ENCODE measurements at places on chromosomes 7 and 10.

DNA sequence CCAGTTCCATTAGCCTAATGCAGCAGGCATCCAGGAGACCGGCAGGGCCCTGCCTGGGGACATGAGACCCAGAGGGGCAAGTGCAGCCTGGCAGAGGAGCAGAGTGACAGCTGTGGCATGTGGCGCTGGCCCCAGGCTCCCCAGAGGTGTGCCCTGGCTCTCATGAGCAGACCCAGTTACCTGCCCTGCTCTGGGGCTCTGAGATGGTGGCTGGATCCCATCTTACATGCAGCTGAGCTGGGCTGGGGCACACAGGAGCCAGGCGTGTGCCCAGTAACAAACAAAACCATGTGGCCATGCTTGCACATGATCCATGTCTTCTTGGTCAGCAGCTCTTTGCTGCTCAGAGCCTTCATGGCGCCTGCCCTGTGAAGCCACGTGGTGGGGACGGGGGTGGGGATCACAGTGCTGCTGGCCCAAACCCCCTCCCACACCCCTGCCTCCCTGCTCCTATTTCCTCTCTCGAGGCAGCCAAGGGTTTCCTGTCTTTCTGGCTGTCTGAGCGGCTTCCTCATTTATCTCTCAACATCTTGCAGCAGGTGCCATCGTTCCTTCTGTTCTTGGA is 40.3 kb upstream of the GTF2I start:
- no peak for DNase-seq

- no peak for DNase-seq
Observed at GRCh38 chr10:108638225-108638624, 1285.1 kb downstream of the XPNPEP1 start.

- no peak for DNase-seq
Observed at GRCh38 chr7:87000344-87000743, 59.1 kb downstream of the ELAPOR2 start.

DNA sequence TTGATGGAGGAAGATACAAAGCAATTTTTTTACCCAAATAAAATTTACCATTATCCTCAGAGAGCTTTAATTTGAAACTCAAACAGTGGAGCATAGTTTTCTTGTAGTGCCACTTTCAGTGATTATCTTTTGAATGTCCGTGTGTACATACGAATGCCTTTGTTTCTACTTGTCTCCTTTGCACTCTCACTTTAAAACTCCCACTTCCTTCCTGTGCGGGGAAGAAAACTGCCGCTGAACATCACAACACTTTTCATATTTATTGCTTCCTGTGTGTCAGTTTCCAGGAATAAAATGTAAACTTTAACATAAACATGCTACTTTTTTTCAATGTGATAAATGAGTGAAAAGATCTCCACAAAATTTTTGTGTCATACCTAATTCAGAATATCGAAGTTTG is 102.4 kb downstream of the SEMA3A start:
- DNase-seq: no peak

GRCh38 chr7:157497367-157497743 is 160.6 kb downstream of the DNAJB6 start:
- no peak for DNase-seq

DNA sequence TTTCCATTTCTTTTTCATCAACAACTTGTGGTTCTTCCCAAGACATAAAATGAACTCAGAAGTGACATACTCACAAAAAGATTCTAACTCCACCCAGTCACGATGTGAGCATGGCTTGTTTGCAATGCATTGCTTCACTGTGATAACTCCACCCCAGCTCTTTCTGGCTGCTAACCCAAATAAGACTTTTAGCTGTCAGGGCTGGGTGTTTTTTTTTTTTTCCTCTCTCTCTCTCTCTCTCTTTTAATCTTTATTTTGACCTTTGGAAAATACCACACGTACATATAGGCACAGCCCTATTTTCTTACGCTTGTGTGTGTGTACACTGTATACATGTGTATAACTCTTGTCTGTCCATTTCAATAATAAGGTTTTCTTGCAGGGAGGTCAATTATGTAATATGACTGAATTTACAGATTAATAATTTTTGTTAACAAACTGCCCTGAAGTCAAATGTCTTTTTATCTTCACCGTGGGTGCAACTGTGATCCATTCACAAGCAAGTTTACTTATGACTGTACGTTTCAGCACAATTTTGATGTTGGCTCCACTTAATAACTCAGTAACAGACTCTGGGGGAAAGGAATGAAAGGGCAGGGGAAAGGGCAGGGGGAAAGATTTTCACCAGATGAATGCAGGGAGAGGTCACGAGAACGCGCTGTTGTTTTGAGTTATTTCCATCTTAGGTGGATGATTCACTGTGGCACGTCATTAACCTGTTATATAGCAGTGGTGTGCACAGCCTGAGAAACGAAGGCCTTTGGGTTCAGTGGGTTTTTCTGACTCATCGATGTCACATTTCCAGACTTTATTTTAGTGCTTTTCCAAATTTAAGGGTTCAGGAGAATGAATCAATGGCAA is 49.1 kb downstream of the APBB1IP start:
- peak; percentile 40 for DNase-seq

DNA sequence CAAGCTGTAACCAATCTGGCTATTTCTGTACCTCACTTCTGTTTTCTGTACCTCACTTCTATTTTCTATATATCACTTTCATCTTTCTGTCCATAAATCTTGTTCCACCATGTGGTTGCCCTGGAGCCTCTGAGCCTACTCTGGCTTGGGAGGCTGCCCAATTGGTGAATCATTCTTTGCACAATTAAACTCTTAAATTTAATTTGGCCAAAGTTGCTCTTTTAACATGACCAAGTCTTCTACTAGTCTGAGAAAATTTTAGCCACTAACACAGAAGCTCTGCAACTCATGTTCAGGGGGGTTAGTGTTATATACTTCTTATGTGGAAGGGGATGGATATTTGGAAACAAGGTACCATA is 503.5 kb downstream of the KIF20B start:
- no peak for DNase-seq

- DNase-seq: no peak
Observed at GRCh38 chr10:81548160-81548559, 326.8 kb upstream of the NRG3 start.

GRCh38 chr7:70953796-70954195 is 178.1 kb upstream of the GALNT17 start:
- DNase-seq: no peak

- DNase-seq: no peak
Observed at GRCh38 chr10:17227367-17228090, 512 bp upstream of the VIM start.

Data from stimulated activated effector memory CD8-positive, alpha-beta T cell treated with anti-CD3 and anti-CD28 coated beads, Interleukin-12 subunit alpha, Interleukin-12 subunit beta, amount 100 ng/mL, for 72 hours (primary cell).